HepG2 (cell line): ENCODE measurements at places on chromosomes 16 and 17. TPM values are rescaled to one million over a fixed set of nuclear protein-coding genes. Genes with fewer than 3 reads are reported as not detected.

CEP95 gene
- polyA plus RNA-seq = 58.6 and 65.9 TPM in 2 replicates

APPBP2 gene
- 15.9 and 17.5 TPM in 2 replicates for polyA plus RNA-seq

EVPL gene
- 2.1 and 4.3 TPM in 2 replicates for polyA plus RNA-seq

METRN gene
- 25.5 and 34.0 TPM in 2 replicates for polyA plus RNA-seq

KRTAP2-1 gene
- polyA plus RNA-seq = not detected in 2 replicates

RAMP2 gene
- polyA plus RNA-seq = 5.2 and 7.1 TPM in 2 replicates

SMIM22 gene
- not detected in 2 replicates for polyA plus RNA-seq

C16orf92 gene
- polyA plus RNA-seq = not detected in 2 replicates

WNT3 gene
- 10.3 and 12.5 TPM in 2 replicates for polyA plus RNA-seq

OTOP2 gene
- not detected in 2 replicates for polyA plus RNA-seq

HSF4 gene
- polyA plus RNA-seq = 16.9 and 17.9 TPM in 2 replicates

CSH2 gene
- polyA plus RNA-seq = not detected in 2 replicates

HS3ST2 gene
- not detected in 2 replicates for polyA plus RNA-seq
